M059J (cell line): ENCODE measurements at places on chromosomes 16 and 17. TPM values are rescaled to one million over a fixed set of nuclear protein-coding genes. Genes with fewer than 3 reads are reported as not detected.

DNA sequence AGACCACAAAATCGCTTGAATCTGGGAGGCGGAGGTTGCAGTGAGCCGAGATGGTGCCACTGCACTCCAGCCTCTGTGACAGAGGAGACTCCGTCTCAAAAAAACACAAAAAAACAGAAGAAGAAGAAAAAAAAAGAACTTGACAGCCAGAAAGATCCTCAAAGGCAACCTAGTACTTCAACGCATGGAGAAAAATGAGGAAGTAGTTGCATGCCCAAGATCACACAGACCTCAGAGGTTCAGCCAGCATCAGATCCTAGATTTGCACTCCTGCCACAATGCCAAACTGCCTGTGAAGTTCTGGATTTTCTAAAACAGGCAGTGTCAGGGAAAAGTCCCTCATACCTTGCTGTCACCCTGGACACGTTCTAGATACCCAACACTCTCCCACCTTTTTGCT is 1.5 kb downstream of the ATPAF2 start:
- DNase-seq = no peak

- DNase-seq = no peak
Observed at GRCh38 chr17:4317610-4318009, 48.9 kb downstream of the UBE2G1 start.

CES5A gene
- not detected in 2 replicates for total RNA-seq

- no peak for DNase-seq
Observed at GRCh38 chr17:14429084-14429483, 128.2 kb downstream of the HS3ST3B1 start.

TMEM100 gene
- 0.07 and 0.22 TPM in 2 replicates for total RNA-seq

TCAP gene
- total RNA-seq = 0.05 TPM in 1 of 2 replicates, not detected in the other
